Hematopoietic multipotent progenitor cell treated with erythropoietin and hydrocortisone succinate and interleukin-3 and kit ligand, for 4 days (in vitro differentiated cells): ENCODE measurements at places on chromosomes 1 and 21.

DNA sequence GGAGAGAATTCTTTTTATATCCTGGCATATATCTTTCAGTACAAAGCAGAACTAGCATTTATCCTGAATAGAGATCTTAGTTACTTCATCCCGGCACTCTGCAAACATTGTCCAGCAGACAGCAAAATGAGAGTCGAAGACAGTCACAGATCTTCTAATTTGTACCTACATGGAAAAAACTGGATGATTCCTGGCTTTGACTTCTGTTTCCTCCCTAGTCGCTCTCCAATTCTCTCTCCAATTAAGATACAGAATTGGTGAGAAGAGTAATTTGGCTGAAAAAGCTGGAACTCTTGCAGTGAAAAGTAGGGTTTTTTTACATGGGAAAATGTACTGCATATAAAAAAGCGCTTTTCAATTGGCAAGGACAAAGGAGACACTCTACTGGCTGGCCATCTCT, 151.1 kb upstream of the C8B start:
- DNase-seq = no peak

- DNase-seq = no peak
Observed at GRCh38 chr1:200869753-200870391, 2.9 kb upstream of the GPR25 start.

DNA sequence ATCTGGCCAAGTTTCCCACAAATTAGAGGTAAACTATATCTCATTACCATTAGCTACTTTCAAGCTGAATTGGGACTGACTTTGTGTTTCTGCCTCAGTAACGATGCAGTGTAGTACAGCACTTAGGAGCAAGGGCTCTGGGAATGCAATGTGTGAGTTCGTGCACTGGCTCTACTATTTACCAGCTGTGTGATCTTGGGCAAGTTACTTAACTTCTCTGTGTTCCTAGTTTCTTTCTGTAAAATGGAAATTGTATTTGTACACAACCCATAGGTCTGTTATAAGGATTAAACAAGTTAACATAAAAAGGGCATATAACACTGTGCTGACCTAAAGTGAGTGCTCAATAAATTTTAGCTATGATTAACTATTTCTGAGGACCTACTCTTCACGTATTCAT, 65.0 kb upstream of the CSF1 start:
- no peak for DNase-seq

- no peak for DNase-seq
Observed at GRCh38 chr1:167620002-167620401, 10.0 kb upstream of the RCSD1 start.

- no peak for DNase-seq
Observed at GRCh38 chr1:243792891-243793290, 57.2 kb downstream of the AKT3 start.

DNA sequence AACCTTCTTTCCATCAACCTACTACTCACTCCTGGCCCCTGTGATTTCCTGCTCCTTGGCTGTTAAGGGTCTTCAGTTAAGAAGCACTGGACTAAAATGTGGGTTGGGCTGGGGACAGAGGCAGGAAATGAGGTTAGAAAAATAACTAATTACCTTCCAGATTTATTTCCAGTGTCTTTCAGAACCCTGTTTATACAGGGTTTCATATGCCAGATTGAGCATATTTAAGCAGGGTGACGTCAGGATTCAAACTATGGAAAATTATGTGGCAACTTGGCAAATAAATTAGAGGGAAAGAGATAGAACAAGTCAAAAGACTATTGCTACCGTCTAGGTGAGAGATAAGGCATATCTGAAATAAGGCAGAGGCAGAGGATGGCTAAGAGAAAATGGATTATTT, 11.7 kb upstream of the MCOLN3 start:
- DNase-seq = no peak

GRCh38 chr1:36922593-36923426, 111.5 kb downstream of the GRIK3 start:
- DNase-seq = no peak

GRCh38 chr1:59408608-59409240, 111.8 kb downstream of the FGGY start:
- no peak for DNase-seq

GRCh38 chr1:220300442-220301121, 28.3 kb upstream of the RAB3GAP2 start:
- peak; percentile 29 for DNase-seq

GRCh38 chr1:110927484-110928075, 36.1 kb downstream of the LRIF1 start:
- no peak for DNase-seq

GRCh38 chr1:175154629-175155472, 37.7 kb downstream of the KIAA0040 start:
- DNase-seq = peak; percentile 83

DNA sequence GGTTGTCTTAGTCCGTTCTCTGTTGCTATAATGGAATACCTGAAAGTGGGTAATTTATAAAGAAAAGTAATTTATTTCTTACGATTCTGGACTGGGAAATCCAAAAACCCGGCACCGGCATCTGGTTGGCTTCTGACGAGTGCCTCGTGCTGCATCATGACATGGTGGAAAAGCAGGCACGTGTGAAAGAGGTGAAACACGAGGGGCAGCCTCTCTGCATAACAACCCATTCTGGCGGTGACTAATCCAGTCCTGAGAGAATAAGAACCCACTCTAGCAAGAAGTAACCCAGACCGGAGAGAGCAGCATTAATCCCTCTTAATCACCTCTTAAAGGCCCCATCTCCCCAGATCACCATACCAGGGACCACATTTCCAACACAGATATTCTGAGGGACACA, 2.7 kb upstream of the EDEM3 start:
- no peak for DNase-seq

DNA sequence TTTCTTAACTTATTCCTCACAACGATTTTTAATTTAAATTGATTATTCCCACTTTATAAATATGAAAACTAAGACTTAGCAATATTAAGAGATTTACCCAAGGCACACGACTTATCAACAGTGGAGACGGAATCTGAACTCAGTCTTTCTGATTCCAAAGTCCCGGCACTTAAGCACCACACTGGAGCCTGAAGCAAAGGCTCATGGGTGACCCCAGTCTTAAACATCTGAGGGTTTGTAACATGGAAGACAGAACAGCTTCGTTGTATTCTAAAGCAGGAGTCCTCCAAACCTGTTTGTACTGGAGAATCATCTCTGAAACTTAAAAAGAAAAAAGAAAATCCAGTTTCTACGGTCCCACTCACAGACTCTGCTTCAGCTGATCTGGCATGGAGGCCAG, 519.5 kb downstream of the SMYD3 start:
- no peak for DNase-seq

DNA sequence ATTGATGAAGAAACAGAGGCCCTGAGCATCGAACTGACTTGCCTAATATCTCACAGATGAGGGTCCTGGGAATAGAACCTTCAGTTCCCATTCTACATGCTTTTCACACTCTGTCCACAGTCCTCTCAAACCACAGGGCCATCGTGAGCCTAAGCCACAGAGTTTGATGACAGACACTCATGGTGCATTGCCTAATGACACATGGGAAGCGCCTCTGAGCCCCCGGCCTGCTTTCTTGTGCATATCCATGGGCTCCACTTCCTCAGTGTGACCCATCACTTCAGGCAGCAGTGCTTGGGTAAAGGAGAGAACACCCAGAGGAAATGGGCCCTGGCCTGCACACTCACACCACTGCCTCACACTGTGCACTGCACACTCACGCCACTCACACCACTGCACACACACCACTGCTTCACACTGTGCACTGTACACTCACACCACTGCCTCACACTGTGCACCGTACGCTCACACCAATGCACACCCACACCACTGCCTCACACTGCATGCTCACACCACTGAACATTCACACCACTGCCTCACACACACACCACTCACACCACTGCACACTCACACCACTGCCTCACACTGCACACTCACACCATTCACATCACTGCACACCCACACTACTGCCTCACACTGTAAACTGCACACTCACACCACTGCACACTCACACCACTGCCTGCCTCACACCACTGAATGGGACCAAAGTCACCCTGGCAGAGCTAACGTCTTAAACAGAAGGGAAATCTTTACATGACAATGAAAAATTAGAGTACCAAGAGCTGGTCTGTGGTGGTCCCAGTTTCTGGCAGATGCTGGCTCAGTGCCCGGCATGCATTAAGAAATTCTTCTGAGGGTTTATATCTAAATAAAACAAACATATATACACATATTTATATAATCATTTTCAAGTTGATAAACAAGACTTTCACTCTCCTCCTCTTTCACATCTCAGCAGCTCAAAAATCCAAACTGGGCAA, 53.0 kb downstream of the KANK4 start:
- peak; percentile 38 for DNase-seq

- DNase-seq = peak; percentile 63
Observed at GRCh38 chr1:85577419-85578320, 2.9 kb upstream of the CCN1 start.

DNA sequence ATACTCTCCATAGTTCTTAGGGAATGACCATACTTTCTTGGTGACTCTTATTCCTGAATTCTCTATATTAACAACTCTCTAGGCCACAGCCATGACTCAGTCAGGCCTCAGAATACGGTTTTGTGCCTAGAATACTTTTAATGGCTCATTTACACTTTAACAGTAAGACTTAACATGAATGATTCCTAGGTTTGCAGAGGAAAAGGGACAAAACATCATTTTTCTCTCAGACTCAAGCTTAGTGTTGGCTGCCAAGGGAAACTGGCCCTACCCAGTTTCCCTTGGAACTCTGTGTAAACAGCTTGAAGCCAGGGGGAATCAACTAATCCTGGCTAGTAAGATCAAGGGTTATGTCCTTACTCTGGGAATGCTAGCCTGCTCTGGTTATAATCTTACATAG, 164.9 kb upstream of the PKN2 start:
- no peak for DNase-seq

GRCh38 chr1:156513185-156513584, 12.6 kb upstream of the MEF2D start:
- DNase-seq = no peak

- DNase-seq = no peak
Observed at GRCh38 chr1:1527092-1527816, 13.2 kb downstream of the TMEM240 start.

DNA sequence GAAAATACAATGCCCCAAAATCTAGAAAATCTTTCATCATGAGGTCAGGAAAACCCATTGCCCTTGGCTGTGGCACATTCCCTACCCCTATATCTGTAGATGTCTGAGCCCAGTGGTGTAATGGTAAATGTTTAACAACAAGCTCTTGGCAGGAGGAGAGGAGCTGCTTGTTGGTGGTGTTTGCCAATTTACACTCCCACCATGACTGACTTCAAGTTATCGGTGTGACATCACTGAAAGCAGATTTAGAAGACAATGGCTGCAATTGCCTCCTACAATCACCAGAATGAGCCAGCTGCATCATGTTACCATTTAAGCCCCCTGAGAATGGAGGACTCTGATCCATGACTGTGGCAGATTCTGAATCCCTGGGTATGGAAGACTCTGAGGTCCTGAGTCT, 70.9 kb downstream of the SDC3 start:
- no peak for DNase-seq

DNA sequence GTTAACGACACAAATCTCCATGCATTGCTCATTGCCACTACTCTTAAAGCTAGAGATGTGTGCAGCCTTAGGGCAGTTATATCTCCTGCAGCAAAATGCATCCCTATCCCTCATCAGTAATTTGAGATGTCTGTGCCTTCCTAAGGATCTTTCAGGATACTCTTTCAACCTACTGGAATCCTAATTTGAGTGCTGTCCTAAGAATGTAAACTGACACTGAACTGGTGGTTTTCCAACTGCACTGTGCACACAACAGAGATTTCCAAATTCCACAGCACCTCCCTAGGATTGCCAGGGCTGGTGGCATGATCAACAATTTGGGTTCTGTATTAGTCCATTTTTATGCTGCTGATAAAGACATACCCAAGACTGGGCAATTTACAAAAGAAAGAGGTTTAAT, 193.9 kb downstream of the LTN1 start:
- DNase-seq = no peak

GRCh38 chr1:21861602-21862429, 49.8 kb downstream of the LDLRAD2 start:
- DNase-seq = no peak

GRCh38 chr1:200165493-200166220, 138.1 kb downstream of the NR5A2 start:
- DNase-seq = no peak

- no peak for DNase-seq
Observed at GRCh38 chr1:167441222-167441621, 77.1 kb downstream of the CD247 start.

DNA sequence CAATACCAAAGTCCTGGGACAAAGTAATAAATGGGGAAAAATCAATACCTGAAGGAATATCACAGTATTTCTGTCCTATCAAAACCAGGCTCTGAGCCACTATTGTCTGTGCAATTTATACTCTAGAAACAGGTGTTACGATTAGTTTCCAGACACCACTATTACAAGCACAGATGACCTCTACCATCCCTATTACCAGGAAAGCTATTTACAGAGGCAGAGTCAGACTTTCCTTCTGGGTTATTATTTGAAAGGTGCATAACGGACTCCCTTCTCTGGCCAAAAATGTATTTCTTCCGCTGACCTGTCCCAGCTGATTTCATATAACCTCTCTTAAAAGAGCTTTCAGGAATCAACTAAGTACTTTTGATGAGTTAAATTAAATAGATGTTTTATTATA, 154.6 kb upstream of the LRRC7 start:
- DNase-seq = no peak

DNA sequence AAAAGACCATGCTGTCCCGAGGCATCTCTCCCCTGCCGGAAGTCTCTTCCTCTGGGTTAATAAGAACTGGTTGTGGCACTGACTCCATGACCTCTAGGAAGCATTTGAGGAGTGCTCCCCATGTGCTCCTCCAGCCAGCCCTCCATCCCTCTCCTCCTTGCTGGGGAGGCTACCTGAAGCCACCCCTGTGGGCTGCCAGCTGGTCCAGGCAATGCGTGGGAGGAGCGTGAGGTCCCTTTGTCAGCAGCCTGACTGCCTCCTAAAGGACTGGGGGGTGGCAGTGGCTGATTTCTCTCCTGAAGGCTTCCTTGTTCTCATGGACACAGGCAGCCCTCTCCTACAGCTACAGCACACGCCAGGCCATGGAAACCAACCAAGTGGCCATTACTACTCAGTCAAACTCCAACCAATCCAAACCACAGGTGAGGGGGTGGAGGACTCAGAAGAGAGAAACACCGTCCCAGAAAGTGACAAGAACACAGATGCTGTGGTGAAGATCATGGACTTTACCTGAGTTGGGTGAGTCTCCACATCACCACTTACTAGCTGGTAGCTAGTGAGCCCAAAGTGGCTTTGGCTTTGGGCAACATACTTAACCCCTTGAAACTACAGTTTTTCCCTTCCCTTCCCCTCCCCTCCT, 35.2 kb downstream of the NENF start:
- DNase-seq = no peak

DNA sequence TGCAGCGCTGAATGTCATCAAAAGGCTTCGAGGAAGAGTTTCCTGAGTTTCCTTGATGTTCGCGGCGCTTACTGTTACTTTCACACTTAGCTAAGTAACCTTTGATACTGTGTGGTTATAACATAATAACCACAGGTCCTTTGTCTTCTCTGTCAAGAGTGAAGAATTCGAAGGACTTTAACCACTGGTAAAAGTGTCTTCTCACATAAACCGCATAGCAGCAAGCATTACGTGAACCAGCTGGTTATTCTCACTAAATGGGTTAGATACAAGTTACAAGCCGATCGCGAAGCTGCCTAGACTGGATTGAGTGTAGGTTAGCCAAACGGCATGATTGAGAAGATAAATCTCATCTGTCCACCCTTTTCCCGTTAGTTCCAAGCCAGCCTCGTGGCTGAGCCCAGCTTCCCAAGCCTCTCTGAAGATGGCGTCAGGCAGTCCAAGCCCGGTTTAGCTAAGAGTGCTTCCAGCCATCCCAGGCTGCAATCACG, 18.3 kb upstream of the IFNGR2 start:
- no peak for DNase-seq

GRCh38 chr1:84539972-84540371, 33.6 kb upstream of the GNG5 start:
- no peak for DNase-seq
